GM19239 (cell line): ENCODE measurements at places on chromosomes 13 and 19.

DNA sequence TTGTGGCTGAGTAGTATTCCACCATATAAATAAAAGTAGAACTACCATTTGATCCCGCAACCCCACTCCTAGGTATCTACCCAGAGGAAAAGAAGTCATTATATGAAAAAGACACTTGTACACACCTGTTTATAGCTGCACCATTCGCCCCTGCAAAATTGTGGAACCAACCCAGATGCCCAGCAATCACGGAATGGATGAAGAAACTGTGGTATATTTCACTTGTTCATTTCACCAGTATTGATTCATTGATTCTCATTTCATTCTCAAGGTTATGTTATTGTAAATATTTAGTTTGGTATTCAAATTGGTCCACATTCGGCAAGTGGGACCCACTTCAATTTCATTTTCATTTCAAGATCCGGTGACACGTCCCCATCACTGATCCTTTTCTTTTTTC is 8.2 kb upstream of the RFPL4A start:
- no peak for DNase-seq

DNA sequence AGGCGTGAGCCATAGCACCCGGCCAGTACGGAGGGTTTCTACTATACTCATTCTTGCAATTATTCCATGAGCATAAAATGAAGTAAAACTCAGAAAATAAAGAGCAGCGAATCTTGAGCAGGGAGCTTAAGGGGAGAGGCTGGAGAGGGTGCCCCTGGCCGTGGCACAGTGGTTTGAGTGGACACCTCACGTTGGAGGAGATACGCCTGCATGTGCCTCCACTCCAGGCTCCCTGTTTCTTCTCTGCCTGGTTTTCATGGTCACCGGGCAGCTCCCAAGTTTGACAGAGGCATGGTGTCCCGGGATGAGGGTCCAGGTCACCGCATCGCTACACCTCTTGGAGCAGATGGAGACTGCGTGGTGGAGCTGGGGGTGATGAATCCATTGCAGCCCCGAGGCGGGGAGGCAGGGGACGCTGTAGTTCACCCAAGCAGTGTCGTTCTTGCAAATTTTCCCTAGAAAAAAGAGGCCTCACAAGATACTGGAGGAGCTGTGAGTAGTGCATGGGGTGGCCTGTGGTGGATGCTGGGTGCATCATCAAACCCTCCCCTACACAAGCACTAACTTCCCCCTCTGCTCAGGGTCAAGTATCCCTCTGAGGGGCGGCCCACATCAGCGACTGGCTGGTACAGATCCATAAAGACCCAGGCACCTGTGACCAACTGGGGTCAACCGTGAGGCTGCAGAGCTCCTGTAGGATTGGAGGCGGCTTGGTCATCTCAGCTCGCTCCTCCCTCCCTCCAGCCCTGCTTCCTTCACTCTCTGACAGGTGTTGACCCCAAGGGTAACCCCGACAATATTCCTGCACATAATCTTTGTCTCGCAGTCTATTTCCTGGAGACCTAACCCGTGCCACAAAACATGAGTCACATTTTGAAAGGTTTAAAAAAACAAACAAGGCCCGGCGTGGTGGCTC is 3.6 kb upstream of the MIER2 start:
- DNase-seq, result no peak

DNA sequence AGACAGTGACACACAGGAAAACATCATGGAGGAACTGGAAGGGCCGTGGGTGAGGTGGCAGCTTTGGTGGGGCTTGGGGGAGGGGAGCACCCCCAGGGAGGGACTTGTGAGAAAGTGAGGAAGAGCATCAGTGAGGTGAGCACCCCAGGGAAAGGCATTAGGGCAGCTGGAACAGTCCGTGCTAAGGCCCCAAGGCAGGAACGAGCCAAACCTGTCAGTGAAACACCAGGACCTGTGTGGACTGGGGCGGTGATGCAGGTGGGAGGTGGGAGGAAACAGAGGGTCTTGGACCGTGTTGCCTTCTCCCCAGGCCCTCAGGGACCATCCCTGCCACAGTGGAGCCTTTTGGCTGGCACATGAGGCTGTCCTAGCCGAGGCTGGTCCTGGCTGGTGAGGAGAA is 17.3 kb upstream of the SLC7A10 start:
- no peak for DNase-seq

GRCh38 chr13:27678306-27679040 is 56.8 kb downstream of the POLR1D start:
- DNase-seq, result no peak

GRCh38 chr13:104592127-104592526 is 1525.9 kb upstream of the SLC10A2 start:
- DNase-seq, result no peak

- DNase-seq, result no peak
Measured at GRCh38 chr19:3494559-3494958, 5.9 kb downstream of the DOHH start.

GRCh38 chr19:11370744-11371143 is 3.7 kb upstream of the SWSAP1 start:
- DNase-seq, result no peak

- DNase-seq, result no peak
Measured at GRCh38 chr13:26266311-26266710, 12.4 kb downstream of the CDK8 start.

DNA sequence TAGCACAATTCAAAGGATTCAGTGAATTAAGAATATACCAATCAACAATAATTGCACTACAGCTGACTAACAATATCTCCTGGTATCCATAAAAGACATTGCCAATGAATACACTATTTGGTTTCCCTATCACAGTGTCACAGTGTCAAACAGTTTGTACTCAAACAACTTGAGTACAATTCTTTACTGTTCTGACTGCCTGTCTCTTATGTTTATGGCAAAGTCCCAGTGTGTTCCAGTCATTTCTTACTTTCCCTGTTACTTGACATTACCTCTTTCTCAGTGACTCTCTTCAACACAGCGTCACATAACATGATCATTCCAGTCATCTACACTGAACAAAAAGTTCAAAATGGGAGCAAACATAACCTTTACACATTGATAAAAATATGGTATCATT is 21.2 kb upstream of the RNASEH2B start:
- DNase-seq, result no peak

DNA sequence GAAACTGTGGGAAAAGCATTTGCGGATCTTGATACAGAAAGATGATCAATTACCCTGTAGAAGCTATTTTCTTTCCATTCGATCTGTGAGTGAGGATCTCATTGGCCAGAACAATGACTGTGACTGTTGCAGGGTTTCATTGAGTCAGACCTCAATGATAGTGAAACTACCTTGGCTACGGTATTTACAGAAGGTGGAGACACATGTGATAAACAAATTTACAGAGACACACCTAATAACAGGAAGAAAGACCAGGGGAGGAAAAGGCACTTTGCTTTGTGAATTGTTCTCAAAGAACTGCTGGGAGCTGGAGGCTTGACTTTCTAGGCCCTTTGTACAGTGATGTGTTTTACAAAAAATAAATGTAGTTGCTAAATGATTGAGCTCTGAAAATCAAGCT is 19.9 kb upstream of the ARGLU1 start:
- no peak for DNase-seq

DNA sequence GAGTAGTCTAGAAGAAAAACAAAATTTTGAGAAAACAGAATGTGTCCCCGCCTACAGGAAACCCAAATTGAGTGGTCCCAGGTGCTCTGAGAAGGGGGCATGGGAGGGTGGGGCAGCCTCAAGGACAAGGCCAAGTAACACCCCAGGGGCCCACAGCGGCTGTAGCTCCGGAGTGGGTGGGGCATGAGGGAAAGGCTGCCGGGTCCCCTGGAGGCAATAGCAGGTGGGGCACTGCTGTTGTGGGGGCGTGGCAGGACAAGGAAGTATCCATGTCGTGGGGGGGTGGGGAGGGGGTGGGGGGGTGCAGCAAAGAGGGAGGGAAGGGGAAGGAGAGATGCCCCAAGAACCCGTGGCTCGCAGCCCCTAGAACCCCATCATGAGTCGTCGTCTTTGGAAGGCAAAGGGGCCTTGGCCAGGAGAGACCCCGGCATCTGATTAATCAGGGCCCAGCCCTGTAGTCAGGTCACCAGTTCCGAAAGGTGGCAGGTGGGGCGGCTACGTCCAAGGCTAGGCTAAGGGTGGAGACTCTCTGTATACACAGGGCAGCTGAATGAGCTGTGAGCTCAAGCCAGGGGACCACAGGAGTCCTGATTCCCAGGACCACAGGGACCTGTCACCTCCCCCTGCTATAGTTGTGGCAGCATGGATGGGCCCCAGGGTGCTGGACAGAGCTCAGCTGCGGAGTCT is 7.5 kb upstream of the ISYNA1 start:
- DNase-seq, result no peak

DNA sequence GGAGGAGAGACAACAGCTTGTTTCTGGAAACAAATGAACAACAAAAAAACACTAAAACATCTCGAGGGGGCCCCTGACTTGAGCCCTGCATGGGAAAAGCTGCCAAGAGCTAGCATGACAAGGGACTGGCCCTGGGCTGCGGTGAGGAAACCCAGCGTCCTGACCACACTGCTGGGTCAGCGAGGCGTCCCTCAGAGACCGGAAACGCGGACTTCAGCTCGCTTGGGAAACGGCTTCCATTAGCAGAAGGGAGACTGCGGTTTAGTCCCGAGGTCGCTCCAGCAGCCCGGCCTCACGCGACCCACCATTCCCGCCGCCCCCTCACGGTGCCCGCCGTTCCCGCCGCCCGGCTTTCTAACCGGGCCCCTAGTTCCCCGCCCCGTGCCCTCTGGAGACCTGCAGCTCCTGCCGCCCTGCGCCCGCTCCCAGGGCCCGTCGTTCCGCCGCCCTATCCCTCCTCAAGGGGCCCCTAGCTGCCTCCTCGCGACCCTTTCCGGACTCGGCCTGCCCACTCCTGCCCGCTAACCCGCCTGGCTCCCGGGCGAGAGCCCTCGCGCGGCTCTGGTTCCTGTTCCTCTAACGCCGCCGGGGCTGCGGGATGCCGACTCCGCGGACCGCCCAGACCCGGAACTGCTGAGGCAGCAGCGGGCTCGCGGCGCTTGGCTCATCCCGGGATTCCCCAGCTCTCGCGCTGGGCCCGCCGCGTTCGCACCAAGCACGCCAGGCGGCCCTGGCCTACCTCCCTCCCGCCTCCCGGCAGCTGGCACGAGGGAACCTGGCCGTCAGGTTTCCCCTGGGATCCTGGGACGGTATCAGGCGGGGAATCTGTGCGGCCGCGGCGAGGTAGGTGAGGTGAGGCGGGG is at the start of gene CCDC122:
Gene CCDC122, minus strand, starts transcription at position 849 of the 863 bp plus-strand sequence. CDS start 10,364 bp downstream, outside the sequence.
- peak; percentile 66 for DNase-seq

GRCh38 chr13:33911521-33911920 is 93.6 kb downstream of the RFC3 start:
- no peak for DNase-seq

GRCh38 chr19:55656988-55657747 is 2.3 kb downstream of the U2AF2 start:
- no peak for DNase-seq

GRCh38 chr13:25503856-25504255 is 132.1 kb downstream of the ATP8A2 start:
- DNase-seq, result no peak

DNA sequence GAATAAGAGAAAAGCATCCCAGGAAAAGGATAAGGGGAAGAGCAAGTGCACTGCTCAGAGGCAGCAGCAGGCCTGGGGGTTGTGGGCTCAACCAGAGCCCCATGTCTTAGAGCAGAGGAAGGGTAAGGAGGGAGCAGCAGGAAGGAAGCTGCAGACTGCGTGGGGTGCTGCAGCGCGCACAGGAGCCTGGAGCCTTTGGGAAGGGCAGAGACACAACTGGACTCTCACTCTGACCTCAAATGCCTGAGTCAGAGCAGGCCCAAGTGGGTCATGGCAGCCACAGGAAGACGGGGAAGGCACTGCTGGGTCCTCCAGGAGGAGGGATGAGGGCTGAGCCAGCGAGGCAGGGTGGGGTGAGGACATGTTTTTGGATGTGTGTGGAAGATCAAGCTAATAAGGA is 31.6 kb downstream of the SIGLEC7 start:
- DNase-seq, result no peak

GRCh38 chr19:28881616-28882015 is 331.3 kb downstream of the UQCRFS1 start:
- no peak for DNase-seq

- DNase-seq, result no peak
Measured at GRCh38 chr13:31885994-31886393, 145.6 kb upstream of the FRY start.

DNA sequence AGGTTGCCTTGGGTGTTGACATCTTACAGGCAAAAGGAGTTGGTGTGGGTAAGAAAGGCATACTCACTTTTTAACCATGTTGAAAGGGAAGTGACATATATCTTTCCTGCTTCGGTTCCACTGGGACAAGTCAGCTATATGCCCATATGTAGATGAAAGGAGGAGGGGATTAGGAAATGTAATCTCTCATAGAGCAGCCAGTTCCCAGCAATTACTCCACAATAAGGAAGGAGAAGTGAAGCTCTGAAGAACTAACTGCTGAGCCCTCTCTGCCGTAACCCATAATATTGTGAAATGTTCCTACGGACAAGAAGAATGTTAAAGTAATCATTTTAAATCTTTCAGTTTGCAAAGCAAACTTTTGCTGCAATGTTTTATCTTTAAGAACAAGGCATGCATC is 82.2 kb downstream of the EDNRB start:
- DNase-seq, result no peak

DNA sequence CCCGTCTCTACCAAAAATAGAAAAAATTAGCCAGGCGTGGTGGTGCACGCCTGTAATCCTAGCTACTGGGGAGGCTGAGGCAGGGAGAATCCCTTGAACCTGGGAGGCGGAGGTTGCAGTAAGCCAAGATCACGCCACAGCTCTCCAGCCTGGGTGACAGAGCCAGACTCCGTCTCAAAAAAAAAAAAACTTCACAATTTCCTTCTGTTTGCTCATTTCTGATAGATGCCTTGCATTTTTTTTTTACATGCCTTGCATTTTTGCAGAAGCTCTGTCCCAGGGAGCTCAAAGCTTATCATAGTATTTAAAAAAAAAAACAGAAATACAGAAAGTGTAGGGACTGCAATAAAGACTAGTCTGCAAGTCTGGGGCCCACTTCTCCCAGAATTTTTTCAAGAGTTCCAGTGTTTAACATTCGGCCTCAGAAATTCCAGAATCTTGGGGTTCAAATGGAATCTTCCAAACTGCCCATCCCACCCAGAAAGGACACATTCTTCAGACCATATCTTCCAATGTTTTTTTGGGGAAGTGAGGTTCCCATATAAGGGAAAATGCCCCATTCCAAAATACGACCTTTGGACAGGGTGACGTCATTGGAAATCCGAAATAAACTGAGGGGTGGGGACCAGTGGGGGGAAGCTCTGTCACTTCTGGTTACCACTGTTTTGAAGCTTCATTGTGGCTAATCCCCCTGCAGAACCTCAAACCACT is 17.2 kb upstream of the RAB8A start:
- no peak for DNase-seq
